RPMI7951 (cell line): ENCODE measurements at places on chromosomes 5 and 9. TPM values are rescaled to one million over a fixed set of nuclear protein-coding genes. Genes with fewer than 3 reads are reported as not detected.

- DNase-seq = no peak
These were observed 67.1 kb upstream of the RIOK2 start for GRCh38 chr5:97250113-97250512.

GRCh38 chr5:65907135-65907534, 19.2 kb upstream of the ERBIN start:
- peak; percentile 49 for DNase-seq

DNA sequence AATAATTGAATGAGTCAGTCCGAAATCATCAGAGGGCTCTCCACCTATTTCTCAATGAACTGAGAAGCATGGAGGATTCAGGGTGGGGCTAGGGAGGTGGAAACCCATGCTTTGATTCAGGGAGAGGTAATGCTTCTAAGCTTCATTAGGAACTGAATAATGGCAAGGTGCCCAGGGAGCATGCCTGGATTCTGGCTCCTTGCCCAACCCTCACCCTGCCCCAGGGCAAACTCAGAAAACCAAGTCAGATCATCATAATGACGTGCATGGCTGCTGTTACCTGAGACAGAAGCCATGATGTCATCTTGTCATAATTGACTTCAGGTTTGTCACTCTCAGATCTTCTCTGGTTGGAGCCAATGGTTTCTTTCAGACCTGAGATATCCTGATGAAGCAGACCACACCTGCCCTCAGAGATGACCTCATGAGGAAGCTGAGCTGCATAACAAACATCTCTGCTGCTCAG, 199.6 kb downstream of the SYK start:
- DNase-seq = peak; percentile 73

DNA sequence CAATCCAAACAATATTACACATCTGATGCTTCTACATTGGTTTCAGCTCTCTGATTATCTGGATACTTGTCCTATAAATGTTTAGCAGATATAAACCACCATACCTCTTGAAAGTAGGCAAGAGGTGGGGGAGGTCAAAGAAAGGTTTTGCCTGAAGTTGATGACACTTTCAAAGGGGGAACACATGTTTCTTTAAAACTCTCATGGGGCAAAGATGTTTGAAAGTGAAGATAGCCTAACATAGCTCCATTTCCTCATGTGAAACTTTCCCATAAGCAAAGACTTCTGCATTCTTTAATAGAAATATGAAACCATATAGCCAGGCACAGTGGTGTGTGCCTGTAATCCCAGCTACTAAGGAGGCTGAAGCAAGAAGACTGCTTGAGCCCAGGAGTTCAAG, 62.1 kb downstream of the CETN3 start:
- DNase-seq = no peak

DNA sequence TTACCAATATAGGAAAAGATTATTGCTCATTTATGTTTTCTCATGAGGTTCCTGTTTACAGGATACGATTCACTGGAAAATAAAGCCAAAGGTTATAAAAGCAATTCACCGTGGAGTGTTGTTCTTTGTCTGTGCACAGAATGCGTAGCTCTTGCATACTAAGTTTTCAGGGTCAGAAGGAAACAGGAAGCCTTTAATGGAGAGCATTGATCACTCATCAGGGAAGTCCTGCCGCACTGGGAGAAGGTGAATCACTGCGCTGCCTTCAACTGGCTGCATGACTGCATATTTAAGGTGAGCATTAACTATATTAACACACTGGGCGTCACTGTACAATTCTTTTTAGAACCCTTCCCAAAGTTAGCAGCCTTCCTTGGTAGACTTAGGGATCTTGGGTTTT, 74.1 kb upstream of the SYK start:
- no peak for DNase-seq

DNA sequence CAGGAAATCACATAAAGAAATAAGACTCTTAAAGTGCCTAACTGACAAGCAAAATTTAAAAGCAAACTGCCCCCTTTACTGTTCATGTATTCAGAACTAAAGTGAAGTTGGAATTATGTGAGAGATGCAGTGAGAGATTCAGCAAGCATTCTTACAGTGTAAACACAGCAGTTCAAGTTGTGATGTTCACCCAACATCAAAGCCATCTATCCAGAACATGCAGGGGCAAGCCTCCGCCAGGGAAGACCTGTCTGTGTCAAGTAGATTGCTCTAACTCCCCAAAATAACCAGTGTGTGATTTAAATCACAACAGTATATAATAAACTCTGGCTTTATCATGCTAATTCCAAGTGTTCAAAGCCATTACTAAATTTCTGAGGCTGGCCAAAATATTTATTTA, 233.3 kb downstream of the BNC2 start:
- DNase-seq = no peak

DNA sequence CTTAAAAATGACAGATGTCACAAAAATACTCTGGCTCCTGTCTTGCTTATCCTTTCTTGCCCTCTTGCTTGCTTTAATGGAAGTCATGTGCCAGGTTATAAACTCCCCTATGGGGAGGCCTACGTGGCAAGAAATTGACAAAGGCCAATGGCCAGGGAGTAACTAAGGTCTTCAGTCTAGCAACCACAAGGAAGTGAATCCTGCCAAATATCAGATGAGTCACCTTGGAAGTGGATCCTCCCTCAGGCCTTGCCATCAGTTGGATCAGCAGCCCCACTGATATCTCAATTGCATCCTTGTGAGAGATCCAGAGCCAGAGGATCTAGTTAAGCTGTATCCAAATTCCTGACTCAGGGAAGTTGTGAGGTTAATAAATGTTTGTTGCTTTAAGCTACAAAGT, 82.8 kb downstream of the CAAP1 start:
- DNase-seq = peak; percentile 91

GRCh38 chr9:35577486-35577885, 27.6 kb upstream of the TESK1 start:
- DNase-seq = no peak

GRCh38 chr9:132041798-132042197, 37.9 kb downstream of the MED27 start:
- no peak for DNase-seq

- DNase-seq = peak; percentile 19
These were observed 318.0 kb downstream of the ADAMTS6 start for GRCh38 chr5:65163698-65164097.

The RFESD gene
- 2.4 and 4.8 TPM in 2 replicates for total RNA-seq

The ANKRD18B gene
- not detected in 2 replicates for total RNA-seq

The TMEM174 gene
- not detected in 2 replicates for total RNA-seq

The BARX1 gene
- total RNA-seq = 0.10 TPM in 1 of 2 replicates, not detected in the other

The PFN3 gene
- not detected in 2 replicates for total RNA-seq
